Nucleus accumbens (tissue), 56 donors: ENCODE measurements at places on chromosomes 11 and 22.

GRCh38 chr11:112620621-112621394, 340.4 kb upstream of the NCAM1 start:
- no peak for DNase-seq

- no peak for DNase-seq
Observed at GRCh38 chr11:36945384-36945783, 347.3 kb upstream of the RAG2 start.

GRCh38 chr11:131350872-131351271, 19.5 kb upstream of the NTM start:
- no peak for DNase-seq

DNA sequence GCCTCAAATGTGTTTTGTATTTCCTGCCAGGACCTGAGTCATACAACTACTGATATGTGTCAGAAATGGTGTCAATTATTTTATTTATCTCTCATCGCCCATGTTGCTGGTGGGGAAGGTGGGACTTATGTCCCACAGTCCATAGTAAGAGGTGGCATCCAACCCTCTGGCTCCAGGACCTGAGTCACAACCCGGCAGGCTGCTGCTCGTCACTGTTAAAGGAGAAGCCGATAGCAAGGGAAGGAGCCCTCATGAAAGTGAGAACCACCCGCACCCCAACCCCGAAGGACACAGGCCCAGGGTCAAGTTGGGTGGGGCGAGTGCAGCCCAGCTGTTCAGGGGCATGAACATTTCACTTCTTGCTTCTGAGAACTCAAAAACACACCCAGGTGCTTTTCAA, 33.1 kb upstream of the TP53I11 start:
- no peak for DNase-seq

DNA sequence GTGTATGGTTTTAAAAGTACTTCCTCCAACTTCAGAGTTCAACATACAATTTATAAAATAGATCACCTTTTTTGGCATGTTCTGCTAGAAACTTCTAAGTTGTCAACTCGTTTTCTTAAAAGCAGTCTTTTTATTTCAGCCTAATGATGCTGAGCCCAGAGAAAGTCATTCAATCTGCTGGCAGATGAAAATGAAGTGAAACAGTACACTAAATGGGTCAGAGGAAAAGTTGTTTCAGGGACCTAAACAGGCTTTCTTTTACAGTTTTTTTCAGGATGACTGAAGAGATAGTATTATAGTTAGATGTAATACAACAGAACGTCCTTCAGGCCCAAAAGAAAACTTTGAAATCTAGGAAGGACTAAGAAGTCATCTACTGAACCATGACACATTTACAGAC, 842.7 kb upstream of the CCDC90B start:
- no peak for DNase-seq

DNA sequence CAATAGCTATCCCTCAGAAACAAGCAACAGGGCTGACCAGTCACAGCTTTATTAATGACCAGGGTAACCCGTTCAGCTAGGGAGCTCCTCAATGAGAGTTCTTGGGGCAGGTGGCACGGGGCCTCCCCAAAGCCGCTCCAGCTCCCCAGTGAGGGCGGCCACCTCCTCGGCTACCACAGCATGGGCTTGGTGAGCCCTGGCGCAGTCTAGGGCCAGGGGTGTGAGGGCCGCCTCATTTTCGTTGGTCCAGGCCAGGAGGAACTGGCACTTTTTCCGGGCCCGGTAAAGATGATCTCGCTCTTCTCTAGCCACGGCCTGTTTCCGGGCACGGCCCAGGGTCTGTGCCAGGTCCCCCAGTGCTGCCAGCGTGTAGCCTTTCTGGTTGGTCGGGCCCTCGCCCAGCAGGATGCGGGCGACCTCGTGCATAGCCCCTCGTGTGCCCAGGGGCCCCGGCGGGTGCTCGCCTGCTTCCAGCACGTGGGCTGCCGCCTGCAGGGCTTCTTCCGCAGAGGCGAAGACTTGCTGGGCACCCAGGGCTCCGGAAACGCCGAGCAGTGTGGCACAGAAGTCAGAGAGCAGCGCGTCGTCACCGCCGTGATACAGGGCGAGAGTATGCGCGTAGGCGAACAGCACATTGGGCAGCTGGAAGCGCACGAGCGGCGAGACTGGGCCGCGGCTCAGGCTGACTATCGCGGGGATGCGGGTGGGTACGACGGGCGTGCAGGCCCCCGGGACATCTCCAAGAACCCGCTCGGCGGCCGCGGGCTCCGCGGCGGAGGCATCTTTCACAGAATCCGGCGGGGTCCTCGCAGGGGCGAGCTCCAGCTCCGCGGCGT, 913 bp downstream of the ZNHIT2 start:
- DNase-seq = peak; percentile 35

DNA sequence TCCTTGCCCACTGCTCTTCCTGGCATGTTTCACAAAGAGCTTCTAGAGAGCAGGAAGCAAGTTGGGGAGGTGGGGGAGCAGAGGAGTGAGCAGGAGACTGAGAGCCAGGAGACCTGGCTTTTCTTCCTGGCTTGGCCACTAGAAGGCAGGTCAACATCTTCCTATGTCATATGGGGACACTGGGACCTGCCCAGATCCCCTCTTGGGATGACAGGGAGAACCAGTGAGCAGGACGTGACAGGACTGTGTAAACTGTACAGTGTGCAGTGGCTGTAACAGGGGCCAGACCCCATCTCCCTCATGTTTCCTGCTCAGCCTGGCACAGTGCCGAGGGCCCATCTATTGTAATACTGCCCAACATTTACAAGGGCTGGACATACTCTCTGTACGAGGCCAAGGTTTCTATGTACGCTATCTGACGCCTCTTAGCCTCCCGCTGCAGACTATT, 29.4 kb downstream of the GDPD5 start:
- DNase-seq = no peak

- no peak for DNase-seq
Observed at GRCh38 chr11:76658651-76659650, 11.6 kb downstream of the LRRC32 start.

- DNase-seq = no peak
Observed at GRCh38 chr22:42171946-42172719, 41.5 kb upstream of the CYP2D6 start.

DNA sequence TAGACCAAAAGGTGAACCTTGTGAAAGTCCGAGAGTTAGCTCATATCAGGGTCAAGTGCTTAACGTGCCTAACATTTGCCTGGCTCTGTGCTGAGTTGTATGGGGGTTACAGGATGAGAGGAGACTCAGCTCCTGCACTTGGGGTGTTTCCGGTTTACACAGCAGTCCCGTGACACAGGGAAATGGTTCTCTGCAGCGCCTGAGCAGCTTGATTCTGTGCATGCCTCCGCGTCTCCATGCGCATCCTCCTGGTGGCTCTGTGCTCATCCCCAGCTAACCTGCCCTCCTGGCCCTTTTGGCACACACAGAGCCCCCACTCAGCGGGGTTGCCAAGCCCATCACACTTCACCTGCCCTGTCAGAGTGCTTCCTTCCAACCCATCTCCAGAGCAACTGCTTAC, 238.3 kb upstream of the TBCEL start:
- DNase-seq = no peak

GRCh38 chr22:46652847-46653331, 32.7 kb downstream of the GRAMD4 start:
- no peak for DNase-seq

DNA sequence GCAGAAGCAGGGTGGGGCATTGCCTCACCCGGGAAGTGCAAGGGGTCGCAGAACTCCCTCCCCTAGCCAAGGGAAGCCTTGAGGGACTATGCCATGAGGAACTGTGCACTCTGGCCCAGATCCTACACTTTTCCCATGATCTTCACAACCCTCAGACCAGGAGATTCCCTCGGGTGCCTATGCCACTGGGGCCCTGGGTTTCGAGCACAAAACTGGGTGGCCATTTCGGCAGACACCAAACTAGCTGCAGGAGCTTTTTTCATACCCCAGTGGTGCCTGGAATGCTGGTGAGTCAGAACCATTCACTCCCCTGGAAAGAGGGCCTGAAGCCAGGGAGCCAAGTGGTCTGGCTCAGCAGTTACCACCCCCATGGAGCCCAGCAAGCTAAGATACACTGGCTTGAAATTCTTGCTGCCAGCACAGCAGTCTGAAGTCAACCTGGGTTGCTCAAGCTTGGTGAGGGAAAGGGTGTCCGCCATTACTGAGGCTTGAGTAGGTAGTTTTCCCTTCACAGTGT, 573.7 kb upstream of the ANO3 start:
- DNase-seq = no peak

DNA sequence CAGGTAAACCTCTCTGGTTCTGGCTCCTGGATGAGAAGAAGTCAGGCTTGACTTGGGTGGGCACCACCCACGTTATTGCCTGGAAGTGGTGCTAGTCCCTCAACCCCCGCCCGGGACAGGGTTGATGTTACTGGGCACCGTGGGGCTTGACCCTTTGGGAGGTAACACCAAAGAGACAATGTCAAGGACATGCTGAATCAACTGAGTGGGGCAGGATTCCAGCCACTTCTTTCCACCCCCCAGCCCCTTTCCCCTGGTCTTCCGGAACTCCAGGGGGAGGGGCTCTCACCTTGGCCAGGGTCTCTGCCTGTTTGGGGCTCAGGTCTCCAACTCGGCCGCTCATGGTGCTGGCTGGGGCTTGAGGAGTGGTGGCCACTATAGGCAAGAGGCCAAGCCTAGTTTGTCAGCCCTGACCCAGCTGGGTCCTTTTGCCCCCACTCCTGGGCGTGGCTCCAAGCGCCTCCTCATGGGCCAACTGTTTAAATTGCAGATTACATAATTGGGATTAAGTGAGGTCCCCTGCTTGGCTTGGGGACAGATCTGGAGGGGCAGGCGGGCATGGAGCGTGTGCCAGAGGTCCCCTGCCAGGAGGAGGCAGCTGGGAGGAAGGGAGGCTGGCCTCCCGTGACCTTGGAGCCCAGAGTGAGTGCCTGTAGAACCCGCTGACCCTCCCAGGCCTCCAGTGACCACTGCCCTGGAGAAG, at the start of gene SEC14L3:
Gene SEC14L3 (minus strand): TSS at position 402 of the 703 bp plus-strand sequence. CDS start 59 bp downstream, at position 343.
- no peak for DNase-seq

- DNase-seq = no peak
Observed at GRCh38 chr11:61922539-61922938, 5.2 kb upstream of the RAB3IL1 start.

DNA sequence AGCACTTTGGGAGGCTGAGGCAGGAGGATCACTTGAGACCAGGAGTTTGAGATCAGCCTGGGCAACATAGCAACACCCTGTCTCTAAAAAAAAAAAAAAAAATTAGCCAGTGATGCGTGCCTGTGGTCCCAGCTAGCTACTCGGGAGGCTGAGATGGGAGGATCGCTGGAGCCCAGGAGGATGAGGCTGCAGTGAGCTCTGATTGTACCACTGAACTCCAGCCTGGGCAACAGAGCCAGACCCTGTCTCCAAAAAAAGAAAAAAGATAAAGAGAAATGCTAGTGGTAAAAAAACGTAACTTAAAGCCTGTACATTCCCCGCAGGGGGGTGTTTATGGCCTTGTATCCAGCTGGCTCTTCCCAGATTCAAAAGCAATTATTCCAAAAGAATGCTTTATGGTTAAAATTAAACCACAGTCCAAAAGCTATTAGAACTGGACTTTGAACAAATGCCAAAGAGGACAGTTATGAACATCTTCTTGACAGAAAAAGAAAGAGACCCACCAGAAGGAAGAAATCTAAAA, 16.4 kb upstream of the SNX32 start:
- DNase-seq = no peak

DNA sequence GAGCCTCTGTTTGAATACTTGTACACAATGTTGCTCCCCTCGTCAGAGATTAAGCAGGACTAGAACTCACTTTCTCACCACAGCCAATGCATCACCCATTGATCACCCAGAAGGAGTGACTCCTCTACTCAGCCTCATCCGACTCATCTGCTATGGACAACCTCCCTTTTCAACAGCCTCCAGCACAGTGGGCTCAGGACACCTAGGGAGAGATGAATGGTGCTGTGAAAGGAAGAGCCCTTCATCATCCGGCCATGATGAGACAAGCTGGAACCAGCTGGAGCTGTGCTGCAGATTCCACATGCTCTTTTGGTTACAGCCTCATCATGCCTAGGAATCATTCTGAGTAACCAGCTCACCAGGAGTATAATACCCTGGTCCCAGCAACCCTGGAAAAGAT, 15.5 kb downstream of the C11orf91 start:
- DNase-seq = no peak

DNA sequence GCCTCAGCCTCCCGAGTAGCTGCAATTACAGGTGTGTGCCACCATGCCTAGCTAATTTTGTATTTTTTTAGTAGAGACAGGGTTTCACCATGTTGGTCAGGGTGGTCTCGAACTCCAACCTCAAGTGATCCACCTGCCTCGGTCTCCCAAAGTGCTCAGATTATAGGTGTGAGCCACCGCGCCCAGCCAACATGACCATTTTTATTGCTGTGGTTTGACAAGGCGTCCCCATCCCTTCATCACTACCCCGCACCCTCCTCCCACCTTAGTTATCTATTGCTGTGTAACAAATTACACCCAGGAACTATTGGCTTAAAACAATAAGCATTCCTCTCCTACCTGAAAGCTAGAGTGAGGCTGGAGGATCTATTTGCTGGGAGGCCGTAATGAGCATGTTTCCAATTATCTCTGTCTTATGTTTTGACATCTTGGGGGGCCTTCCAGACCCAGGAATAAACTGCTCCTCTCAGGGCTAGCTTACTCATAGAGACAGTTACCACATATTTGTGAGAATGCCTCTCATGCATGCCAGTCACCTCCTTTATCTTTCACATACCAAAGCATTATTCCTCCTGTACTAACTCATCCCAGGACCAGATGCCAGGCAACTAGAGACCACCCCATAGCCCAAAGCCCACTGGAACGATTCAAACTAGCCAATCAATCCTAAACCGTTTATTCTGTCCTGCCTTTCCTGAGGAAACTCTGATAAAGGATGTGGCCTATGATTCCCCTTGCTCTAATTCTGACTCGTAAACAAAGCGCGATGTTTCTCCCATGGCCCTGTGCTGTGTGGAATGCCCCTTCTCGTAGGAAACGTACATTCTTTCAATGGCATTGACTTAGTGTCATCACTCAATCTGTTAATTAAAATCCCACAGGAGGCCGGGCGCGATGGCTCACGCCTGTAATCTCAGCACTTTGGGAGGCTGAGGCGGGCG, 19.4 kb downstream of the SNU13 start:
- no peak for DNase-seq

- DNase-seq = no peak
Observed at GRCh38 chr11:71572811-71573210, 7.4 kb downstream of the KRTAP5-10 start.
